ENCODE measurements at places on chromosomes 7 and 10.
A peak's percentile ranks its signal among the peaks of the same experiment; 100 is the strongest.

- peak; percentile 70 for DNase-seq
Observed at GRCh38 chr7:1555813-1556543, at the start of gene TMEM184A. TSS of gene TMEM184A (minus strand) at chr7:1556205. CDS start at chr7:1555484, 721 bp downstream.

DNA sequence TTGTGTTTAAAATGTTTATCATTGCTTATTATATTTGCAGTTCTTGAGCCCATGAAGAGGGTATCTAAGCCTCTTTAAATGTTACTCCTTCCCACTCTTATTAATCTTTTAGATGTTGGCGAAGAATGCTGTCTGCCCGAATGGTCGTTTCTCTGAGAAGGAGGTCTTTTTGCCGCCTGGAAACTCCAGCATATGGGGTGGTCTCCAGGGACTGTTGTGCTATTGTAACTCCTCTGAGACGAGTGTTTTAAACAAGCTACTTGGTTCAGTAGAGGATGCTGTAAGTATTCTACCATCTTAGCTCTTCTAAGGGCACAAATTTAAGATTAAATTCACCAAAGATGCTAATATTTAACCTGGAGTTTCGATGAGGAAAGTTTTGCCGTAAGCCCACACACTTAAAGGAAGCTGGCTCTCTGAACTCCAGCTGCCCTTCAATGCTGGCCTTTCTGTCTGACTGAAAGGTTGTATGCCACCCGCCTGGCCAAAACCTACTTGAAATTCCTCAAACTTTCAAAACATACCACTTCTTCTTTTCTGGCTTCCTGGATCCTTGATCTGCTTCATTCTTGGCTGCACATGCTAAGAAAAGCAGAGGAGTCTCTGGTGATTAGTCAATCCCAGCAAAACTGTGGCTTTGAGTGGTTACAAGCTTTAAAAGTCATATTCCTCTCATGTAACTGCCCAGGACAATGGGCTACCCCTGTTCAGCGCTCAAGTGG is 74.7 kb downstream of the ABCA13 start:
- no peak for DNase-seq

GRCh38 chr7:36214608-36215456 is 61.8 kb downstream of the EEPD1 start:
- DNase-seq: no peak

- no peak for DNase-seq
Observed at GRCh38 chr7:53900856-53901528, 641.2 kb upstream of the VSTM2A start.

GRCh38 chr7:45915606-45916005 is 5.5 kb downstream of the IGFBP3 start:
- DNase-seq: no peak

- no peak for DNase-seq
Observed at GRCh38 chr7:91064938-91065337, 199.3 kb upstream of the FZD1 start.

DNA sequence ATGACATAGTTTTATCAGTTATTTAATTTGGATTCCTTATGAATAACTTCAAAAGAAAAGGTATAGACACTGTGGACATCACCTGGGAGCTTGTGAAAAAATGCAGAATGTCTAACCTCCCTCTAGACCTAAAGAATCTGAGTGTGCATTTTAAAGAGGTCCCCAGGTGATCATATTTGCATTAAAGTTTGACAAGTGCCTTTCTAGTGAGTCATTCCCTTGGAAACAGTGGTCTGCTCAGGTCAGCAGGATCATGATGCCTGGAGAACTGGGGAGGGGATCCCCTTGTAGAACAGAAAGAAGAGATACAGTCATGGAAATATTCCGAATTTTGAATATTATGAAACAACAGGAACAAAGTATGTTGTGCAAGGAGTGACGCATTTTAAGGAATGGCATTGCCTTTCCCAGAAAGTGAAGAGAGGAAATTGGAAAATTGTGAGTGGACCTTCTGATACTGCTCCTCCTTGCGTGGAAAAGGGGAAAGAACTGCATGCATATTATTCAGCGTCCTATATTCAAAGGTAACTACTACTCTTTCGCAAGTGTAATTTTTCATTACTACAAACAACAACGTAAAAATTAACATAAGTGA is 4.6 kb downstream of the STEAP2 start:
- DNase-seq: no peak

DNA sequence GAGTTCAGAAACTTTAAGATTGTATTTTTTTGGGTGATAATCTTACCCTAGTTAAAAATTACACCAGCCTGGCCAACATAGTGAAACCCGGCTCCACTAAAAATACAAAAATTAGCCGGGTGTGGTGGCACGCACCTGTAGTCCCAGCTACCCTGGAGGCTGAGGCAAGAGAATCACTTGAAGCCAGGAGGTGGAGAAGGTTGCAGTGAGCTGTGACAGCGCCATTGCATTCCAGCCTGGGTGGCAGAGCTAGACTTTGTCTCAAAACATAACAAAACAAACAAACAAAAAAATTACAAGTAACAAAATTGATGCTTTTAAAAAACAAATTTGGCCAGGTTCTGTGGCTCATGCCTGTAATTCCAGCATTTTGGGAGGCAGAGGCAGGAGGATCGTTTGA is 76.7 kb downstream of the ANKRD61 start:
- DNase-seq: no peak

DNA sequence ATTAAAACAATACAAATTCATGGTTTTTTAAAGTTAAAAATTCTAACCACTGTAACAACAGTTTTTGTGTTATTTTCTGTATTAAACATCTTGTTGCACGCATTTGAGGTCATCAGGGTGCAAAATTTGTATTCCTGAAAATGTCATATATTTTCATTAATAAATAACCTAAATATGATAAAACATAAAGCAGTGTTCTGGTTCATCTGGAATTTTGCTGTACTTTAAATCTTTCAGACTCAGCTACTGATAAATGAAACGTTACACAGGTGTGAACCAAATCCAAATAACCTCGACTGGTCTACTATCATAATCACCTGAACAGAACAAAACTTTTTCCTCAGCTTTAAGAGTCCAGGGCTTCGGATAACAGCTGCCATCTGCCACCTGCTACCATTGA is 6.9 kb downstream of the IFIT2 start:
- no peak for DNase-seq

Measured in activated T-cell treated with anti-CD3 and anti-CD28 coated beads, Interleukin-2, amount 50 U/mL, for 48 hours (primary cell).